ENCODE measurements at places on chromosomes 2 and 18.

DNA sequence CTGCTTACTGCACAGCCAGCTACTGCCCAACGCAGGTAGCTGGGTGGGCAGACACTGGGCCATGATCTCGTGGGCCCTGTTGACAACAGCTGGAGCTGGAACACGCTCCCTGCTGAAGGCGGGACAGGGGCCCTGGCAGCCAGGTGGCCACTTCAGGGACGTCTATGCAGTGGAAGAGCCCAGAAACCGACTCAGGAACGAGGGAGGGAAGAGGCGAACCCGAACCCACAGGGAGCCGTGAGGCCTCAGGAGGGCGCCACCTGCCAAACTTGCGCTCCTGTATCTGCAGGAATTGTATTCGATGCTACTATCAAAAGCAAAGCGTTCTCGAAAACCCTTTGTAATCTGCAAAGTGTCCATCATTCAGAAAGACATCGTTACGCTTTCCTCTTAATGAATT, 198.4 kb downstream of the EIPR1 start:
- no peak for DNase-seq

- DNase-seq: no peak
Measured at GRCh38 chr2:128347701-128348539, 29.3 kb upstream of the HS6ST1 start.

DNA sequence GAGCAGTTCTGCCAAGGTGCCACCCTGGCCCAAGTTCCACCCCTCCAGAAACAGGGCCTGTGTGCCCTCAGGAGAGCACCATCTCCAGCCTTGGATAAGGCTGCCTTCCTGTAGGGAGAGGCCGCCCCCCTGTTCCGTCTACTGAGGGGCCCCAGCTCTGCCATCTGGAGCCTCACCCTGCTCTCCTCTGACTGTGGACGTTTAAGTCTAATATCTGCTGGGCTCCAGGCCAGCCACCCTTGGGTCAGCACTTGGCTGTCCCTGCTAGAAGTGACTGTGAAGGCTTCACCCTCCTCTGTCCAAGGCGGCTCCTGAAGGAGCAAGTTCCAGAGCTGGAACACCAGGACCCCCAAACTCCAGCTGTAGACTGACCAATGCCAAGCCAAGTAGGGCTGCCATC, 26.3 kb downstream of the RHOB start:
- DNase-seq: no peak

DNA sequence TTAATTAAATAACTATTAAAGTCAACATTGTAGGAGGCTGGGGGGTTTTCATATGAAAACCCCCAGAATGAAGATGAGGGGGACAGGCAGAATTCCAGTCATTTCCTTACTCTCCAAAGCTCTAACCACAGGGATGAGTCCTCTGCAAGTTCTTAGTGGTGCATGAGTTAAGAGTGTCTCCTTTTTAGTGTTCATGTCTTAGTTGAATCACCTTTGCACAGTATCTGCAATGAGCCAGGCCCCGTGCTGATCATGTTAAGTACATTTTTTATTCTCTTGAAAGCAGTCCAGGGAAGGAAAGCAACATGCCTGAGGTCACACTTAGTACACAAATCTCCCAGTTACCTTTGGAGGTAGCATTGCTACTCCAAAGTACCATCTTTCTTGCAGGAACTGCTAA, 25.7 kb upstream of the MSGN1 start:
- no peak for DNase-seq

- no peak for DNase-seq
Measured at GRCh38 chr2:216507220-216508160, 8.8 kb downstream of the RPL37A start.

DNA sequence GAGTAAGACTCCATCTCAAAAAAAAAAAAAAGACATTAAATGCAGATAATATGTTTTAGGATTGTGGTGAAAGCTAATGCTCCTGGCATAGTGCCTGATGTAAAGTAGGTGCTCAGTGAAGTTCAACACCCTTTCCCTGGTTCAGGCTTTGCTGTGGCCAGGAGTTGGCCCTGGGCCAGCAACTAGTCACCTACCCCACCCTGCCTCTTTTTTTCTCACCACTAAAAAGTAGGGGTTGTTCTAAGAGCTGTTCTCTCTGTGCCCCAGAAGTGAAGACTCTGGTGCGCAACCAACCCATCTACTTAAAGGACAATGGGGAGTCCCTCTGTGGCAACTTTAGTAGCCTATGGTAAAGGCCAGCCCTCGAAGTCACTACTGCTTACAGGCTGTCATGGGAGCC, 75.9 kb downstream of the DNMT3A start:
- DNase-seq: no peak

DNA sequence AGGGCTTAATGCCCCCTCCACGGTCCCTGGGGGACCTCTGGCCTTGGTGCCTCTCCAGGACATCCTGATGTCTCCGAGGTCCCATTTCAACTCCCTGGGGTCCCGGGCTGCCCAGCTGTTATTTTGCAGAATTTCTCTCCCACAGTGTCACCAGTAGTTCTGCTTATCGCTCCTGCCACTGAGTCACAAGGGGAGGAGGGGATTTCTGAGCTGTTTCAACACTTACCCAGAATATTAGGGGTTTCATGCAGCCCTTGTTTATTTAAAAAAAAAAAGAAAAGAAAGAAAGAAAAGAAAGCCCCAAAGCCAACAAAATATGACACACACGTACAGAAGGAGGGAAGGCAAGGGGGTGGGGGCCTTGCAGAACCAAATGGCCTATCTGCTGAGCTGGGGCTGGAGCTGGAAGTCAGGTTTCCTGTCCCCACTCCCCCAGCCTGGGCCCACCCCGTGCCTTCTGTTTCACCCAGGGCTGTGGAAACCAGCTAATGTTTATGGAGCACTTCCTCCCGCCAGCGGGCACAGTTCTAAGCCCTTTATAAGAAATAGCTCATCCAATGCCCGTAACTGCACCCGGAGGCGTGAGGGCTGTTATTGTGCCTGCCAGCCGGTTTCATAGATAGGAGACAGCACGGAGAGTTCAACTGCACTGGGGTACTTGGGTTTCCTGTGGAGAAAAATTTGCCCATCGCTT, 8.4 kb upstream of the ARID5A start:
- DNase-seq: peak; percentile 75

DNA sequence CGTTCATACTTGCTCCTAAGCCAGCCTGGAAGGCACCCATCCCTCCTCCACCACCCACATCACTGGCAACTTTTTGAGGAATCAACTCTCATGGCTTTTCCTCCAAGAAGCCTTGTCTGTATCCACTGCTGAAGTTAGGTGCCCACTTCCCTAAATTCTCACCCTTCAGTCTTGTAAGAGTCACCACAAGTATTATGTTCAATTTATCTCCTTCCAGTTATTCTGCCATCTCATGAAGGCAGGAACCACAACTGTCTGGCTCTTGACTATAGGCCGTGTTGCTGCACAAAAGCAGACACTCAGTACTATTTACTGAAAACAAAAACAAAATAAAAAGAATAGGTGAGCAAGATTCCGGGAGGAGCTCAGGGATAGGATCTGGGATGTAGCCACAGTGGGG, 234.8 kb downstream of the CYRIA start:
- no peak for DNase-seq

- no peak for DNase-seq
Measured at GRCh38 chr2:144519934-144520731, at the start of gene ZEB2. Gene ZEB2 (minus strand): TSS chr2:144520119. CDS start chr2:144517350, 2,769 bp downstream.

- DNase-seq: no peak
Measured at GRCh38 chr2:72989770-72990556, 72.6 kb downstream of the EMX1 start.

GRCh38 chr2:62785810-62786597, 80.5 kb downstream of the EHBP1 start:
- DNase-seq: no peak

DNA sequence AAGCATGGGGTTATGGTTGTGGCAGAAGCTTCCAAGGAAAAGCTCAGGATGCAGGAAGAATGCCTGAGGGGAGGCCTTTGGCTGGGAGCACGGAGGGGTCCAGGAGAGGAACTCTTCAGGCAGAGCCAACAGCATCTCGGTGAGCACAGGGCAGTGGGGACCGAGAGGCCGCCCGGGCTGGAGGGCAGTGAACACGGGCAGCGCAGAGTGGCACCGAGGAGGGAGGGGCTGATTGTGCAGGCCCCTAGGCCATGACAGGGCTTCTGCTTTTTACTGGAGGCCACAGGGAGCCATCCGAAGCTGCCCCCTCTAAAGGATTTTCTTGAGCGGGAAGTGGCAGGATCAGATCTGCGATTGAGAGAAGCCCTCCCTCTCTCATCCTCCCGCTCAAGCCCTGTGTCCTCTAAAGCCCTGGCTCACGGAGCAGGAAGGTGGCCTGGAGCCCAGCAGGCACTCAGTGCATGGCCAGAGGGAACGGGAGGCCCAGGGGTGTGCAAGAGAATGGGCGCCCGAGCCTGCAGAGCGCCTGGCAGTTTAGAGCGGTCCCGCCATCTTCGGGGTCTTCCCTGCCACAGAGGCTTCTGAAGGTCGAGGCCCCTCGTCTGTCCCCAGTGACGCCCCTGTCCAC, 110.0 kb upstream of the STON1 start:
- DNase-seq: no peak

- DNase-seq: no peak
Measured at GRCh38 chr2:221635949-221636348, 63.8 kb upstream of the EPHA4 start.

DNA sequence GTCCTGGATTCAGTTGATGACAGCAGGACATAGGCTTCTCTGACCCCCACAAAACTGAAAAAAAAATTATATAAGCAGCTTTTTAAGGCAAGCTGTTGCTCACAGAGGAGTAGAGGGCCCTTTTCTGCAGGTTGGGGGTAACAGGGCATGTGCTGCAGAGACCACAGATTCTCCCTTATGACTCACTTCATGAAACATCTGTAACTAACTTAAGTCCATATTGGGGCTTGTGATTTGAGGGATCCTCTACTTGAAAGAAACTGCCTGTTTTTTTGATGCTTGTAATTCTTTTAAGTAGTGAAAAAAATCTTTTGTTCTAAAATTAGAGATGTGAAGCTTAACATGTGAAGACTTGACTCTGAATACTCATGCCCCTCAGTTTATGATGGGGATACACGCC, 33.4 kb downstream of the XRCC5 start:
- DNase-seq: no peak

GRCh38 chr2:148814143-148814859, 60.7 kb upstream of the KIF5C start:
- no peak for DNase-seq

- DNase-seq: no peak
Measured at GRCh38 chr2:217277646-217278398, 418.0 kb upstream of the TNP1 start.

GRCh38 chr2:38527338-38528007, 75.3 kb downstream of the HNRNPLL start:
- no peak for DNase-seq

DNA sequence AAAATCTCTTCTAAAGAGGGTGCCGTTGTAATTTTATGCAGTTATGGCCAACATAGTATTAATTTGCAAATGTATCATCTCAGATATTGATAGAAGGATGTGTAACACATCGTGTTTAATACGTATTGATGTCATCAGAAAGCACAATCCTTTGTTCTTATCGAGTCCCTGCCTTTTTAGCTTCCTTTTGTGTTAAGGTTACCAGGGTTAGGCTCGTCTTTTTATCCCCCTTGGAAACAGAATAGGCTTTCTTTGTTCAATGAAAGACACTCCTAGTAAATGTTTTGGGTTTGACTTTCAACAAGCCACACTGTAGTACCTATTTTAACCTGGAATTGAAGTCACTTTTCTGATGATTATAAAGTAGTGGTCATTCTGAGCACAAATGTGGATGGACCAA, 136.2 kb downstream of the WDR7 start:
- no peak for DNase-seq

DNA sequence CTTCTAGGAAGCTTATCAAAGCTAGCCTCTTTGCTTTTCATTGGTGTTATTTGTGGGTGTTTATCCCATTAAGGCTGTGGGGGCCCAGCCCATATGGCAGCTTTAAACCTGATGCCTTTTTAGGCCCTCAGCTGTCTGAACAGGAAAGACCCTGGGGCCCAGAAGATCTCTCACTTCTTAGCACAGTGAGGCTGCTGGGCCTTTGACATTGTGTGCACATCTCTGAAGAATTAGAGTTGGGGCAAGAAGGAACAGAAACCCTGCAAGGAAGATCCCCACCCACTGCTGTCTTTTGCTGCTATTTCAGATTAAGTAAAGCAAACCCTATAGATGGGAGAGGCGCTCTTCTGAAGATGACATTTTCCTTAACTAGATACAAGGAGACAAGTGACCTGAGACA, 250.0 kb downstream of the SMAD2 start:
- DNase-seq: no peak

DNA sequence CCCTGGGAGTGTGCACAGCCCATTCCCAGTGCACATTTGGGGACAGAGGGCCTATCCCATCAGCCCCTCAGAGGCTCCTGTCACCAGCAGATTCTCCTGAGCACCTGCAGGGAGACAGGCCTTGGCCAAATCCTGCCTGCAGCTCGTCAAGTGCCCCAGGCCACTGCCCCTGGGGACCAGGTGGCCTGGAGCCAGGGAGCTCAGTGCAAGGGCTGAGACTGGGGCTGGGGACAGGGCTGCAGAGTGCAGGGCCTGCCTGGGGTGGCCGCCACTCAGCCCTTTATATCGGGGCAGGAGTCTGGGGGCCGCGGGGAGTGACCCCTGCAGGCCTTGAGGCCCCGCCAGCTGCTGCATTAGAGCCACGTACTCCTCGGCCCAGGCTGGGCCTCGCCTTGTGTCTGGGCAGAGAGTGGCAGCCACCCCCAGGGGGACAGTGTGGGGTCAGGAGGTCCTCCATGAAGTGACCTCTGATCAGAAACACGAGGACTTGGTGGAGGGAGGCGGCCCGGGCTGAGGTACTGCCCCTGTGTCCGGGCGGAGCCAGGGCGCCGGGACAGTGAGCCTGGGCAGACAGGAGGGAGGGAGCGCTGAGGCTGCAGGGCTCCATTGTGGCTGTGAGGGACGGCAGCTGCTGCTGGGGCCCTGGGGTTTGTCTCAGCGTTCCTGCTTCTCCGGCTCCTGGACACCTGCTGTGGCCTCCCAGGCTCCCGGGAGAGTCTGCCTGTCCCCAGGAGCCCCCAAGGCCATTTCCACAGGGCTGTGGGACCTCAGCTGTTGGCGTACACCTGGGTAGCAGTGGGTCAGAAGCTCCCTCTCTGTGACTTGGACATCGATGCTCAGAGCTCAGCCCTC, 24.2 kb downstream of the GPC1 start:
- DNase-seq: no peak

DNA sequence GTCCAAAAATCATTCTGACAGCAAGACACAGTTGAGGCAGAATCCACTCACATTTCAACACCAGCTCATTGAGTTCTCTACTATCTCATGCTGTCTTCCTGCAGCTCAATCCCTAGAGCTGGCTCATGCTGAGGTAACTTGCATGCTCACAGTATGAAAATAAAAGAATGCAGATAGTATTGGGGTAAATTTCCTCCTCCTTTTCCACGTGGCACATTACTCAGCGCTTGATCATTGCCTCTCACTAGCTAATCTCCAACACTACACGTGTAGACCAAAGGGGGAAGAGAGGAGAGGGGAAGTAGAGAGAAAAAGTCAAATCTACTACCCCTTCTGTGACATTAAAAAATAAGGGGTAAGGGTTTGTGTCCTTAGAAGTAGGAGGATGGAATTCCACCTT, 300.6 kb downstream of the AFF3 start:
- DNase-seq: no peak

DNA sequence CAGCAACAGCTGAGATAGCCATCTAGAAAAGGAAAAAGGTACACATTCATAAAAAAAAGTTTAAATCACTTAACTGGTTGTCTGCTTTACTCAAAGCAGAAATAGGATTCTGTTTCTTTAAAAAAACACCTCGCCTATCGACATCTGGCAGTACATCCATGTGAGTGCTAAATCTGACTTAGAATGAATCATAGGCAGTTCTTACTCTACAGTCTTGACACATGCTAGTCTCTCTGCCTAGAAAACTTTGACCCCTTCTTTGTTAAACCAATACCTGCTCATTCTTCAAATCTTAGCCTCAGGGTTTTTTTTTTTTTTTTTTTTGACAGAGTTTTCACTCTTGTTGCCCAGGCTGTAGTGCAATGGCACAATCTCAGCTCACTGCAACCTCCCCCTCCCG, 37.1 kb upstream of the GPR75 start:
- no peak for DNase-seq
